ENCODE measurements at places on chromosomes 2 and 18. TPM values are rescaled to one million over a fixed set of nuclear protein-coding genes. Genes with fewer than 3 reads are reported as not detected.

GRCh38 chr2:174952607-174953006, 52.6 kb downstream of the CHN1 start:
- no peak for DNase-seq

Gene RAB6C
- not detected for total RNA-seq

- no peak for DNase-seq
Measured at GRCh38 chr18:47931718-47932103, 1.3 kb upstream of the SMAD2 start.

Gene C2orf78
- total RNA-seq: not detected

- no peak for DNase-seq
Measured at GRCh38 chr2:114238910-114239559, 203.4 kb upstream of the DPP10 start.

GRCh38 chr2:190318931-190319554, 583 bp downstream of the HIBCH start:
- DNase-seq: no peak

- no peak for DNase-seq
Measured at GRCh38 chr2:21837168-21837960, 713.6 kb downstream of the TDRD15 start.

- no peak for DNase-seq
Measured at GRCh38 chr2:153532140-153532539, 53.6 kb upstream of the RPRM start.

DNA sequence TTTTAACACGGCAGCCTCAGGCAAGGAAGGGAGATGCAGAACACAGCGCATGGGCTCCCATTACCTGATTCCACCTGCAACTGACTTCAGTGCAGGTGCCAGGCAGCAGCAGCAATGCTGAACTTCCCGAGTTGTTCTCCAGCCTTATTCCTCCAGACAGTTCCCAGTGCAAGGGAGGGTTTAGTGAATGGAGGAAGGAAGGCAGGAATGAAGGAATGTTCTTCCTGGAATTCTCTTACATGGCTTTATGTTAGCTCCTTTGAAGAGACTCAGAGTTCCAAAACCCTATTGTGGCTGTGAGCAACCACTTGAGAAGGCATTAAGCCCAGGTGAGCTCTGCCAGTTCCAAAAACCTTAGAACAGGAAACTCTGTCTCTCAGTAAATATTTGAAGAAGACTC, 45.5 kb downstream of the SERPINB7 start:
- no peak for DNase-seq
